ENCODE measurements at places on chromosomes 5 and 9.

DNA sequence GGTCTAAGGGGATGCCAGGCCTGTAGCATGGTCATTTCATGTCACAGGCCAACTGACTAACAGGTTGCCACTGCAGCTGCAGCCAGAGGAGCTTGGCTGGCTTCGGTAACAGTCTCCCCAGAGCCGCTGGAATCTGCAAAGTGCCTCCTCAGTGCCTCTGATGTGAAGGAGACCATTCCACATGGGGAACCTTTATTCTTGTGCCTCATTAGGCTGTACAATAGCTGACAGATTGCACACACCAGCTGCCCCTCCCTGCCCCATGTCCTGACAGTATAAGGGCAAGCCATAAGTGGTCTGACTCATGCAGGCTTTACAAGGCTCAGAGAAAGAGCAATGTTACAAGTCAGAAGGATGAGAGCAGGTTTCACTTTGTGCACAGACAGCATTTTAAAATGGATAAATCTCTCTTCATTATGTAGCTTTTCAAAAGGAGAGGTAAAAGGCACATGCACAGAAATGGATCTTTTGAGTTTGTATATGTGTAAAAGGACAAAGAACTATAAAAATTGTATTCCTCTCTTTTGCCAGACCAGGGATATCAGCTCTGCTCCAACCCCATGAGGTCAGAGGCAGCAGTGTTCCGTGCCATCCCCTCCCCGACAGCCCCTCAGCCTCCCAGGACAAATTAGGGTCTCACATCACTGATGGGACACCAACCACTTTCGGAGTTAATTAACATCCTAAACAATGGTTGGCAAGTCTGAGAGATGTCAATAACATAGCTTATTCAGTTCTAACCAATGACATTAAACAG is 467.8 kb downstream of the TMEM232 start:
- peak; percentile 15 for DNase-seq

DNA sequence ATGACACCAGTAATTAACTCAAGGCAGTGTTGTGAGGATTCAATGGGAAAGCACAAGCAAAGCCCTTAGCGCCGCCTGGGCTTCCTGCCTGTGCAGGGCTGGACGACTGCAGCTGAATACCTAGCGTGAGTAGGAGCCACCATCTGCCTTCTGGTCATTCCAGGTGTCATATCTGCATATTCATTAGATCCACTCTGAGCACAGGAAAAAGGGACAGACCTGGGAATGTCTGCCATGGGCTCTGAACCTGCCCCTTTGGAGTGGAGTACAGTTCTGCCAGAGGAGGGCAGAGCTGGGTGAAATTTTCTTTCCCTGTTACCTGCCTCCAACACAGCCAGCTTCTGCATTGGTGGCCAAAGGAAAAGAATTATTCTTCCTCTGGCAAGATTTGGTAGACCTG is 298.8 kb downstream of the NSG2 start:
- no peak for DNase-seq

DNA sequence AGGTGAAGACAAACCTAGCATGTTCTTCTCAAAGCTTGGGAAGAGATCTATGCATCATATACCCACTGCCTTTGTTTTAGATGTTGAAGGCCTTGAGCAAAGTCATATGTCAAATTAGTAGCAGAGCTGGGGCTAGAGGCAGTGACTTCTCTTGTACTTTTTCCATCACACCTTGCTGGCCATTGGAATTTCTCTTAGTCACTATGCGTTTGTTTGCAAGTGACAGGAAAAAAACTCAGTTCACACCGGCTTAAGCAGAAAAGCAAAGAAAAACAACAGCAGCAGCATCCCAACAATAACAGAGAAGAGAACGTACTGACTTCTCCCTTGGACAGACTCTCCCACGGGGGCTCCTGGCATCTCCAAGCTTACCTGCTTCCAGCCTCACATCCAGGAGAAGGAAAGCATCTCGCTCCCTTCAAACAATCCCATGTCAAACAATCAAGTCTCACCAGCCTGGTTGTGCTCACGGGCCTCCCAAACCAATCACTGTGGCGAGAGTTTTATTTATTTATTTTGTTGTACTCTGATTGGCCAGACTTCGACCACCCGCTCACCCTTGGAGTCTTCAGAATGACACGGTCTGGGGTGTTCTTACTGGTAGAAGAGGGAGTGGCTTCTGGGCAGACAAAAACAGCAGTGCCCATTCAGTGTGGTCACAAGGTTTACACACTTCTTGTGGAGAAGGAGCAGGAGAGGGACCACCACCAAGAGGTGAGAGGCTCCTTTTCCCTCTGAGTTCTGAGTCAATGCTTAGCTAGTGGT is 83.8 kb upstream of the STC2 start:
- DNase-seq = no peak

- no peak for DNase-seq
Measured at GRCh38 chr5:3026099-3026498, 274.6 kb upstream of the IRX2 start.

DNA sequence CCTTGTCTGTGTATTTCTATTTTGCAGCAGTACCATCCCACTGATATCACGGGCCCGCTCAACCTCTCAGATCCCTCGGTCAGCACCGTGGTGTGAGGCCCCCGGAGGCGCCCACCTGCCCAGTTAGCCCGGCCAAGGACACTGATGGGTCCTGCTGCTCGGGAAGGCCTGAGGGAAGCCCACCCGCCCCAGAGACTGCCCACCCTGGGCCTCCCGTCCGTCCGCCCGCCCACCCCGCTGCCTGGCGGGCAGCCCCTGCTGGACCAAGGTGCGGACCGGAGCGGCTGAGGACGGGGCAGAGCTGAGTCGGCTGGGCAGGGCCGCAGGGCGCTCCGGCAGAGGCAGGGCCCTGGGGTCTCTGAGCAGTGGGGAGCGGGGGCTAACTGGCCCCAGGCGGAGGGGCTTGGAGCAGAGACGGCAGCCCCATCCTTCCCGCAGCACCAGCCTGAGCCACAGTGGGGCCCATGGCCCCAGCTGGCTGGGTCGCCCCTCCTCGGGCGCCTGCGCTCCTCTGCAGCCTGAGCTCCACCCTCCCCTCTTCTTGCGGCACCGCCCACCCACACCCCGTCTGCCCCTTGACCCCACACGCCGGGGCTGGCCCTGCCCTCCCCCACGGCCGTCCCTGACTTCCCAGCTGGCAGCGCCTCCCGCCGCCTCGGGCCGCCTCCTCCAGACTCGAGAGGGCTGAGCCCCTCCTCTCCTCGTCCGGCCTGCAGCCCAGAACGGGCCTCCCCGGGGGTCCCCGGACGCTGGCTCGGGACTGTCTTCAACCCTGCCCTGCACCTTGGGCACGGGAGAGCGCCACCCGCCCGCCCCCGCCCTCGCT is 1.9 kb downstream of the LRRC26 start:
- DNase-seq = no peak

- DNase-seq = no peak
Measured at GRCh38 chr5:132901036-132901435, 27.6 kb downstream of the LEAP2 start.

DNA sequence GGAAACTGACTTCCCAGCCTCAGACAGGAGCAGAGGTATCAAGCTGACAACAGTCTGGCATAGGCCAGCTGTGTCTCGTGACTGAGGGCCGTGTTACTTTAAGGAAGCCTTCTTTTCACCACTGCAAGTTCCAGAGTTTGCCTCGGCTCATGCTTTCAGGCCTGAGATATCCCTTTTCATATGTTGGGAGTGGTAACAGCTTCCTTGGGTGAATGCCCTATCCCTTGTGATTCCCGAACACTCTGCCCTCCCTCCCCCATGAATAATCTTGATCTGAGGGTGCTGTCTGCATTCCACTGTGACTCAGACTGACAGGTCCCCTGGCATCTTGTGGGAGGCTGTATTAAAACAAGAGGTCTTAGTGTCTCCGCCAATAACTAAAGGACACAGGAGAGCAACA is 49.7 kb upstream of the ARL15 start:
- peak; percentile 35 for DNase-seq

GRCh38 chr5:140243706-140244250 is 59.1 kb downstream of the PFDN1 start:
- no peak for DNase-seq

DNA sequence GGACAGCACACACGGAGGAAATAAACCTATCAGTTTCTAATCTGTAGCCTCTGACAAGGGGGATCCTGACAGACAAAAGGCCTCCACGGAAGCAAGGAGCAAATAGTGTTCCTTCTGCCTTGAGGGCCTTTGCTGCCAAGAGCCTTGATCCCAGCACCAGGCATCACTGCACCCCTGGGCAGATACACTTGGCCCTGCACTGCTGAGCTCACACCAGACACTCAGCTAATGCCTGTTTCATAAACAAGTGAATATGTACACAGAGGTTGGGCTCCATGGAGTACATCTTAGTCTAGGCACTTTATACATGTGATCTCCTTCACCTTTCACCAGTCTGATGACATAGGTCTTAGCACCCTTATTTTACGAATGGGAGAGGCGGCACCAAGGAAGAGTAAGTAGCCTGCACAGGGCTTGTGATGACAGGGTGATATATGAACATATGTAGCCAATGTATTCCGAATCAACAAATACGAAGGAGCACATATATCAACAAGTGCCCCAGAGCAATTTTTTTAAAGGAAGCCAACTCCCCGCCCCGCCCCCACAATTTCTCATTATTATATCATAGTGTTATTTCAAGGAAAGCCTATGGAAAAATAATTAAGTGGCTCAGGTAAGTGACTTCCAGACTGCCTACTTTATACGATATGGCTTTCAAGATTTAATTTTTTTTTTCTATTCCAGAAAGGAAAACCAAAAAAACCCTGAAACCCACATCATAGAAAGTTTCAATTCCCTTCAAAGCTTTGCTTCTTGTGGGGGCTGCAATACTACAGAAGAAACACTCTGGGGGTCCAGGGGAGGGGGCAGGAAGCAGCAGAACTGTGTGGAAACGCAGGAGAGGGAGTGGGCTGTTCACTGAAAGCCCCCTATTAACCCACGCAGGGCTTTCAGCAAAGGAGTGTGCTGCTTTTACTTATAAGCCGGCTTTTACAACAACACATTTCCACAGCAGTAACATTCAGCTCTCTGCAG is 32.0 kb downstream of the CDC14B start:
- no peak for DNase-seq

DNA sequence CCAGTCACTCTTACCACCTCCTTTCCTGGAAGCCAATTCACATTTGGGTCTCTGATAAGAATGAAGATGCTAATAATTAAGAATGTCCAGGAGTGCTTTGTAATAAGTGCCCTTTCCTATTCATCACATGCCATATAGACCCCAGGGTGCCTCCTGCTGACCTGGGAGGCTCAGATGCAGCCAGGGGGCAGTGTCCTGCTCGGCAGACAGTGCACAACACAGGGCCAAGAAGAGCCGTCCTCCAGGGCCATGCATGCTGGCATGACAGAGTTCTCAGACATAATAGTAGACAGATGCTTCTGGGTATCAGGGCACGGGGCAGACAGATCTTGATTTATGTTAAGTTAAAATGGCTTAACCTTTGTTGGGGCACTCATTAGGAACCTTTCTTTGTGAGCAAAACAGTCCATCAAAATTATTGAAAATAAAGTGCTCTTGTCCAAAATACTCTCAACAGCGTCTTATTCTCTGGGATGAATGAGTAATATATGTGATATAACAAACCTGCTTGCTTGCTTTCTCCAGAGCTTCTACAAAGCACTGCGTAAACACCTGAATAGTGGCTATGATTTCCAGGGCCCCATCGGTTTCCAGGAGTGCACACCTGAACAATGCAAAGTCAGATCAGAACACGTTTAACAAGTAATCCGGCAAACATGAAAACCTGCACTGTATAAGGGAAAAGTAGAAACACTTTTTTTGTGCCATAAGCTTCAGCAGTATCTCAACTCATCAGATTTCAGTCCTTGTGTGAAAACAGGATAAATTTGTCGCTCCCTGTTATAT is 192.7 kb downstream of the FANCC start:
- DNase-seq = no peak

GRCh38 chr9:97804059-97804365 is 49.0 kb upstream of the FOXE1 start:
- no peak for DNase-seq

DNA sequence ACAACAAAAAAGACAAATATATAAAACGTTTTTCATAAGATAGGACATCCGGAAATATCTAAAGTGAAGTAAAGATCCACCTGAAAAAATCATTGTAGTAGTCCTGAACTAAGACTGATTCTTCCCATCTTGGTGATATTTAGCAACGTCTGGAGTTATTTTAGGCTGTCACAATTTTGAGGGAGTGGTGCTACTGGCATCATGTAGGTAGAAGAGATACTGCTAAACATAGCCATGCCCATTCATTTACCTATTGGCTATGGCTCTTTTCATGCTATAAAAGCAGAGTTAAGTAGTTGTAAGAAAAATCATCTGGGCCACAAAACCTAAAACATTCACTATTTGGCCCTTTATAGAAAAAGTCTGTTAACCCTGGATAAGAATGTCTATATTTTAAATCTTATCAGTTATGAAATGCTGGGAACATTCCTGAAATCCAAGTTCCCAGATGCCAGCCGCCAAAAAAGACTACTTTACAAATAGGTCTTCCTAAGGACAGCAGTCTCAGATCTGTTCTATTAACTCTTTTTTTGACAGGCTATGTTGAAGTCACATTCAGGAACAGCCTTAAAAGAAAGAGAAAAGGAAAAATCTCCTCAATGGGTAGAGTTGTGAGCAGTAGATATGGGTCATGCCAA is 27.0 kb downstream of the RAPGEF6 start:
- DNase-seq = no peak

GRCh38 chr9:107588393-107588792 is 98.8 kb upstream of the KLF4 start:
- DNase-seq = no peak

DNA sequence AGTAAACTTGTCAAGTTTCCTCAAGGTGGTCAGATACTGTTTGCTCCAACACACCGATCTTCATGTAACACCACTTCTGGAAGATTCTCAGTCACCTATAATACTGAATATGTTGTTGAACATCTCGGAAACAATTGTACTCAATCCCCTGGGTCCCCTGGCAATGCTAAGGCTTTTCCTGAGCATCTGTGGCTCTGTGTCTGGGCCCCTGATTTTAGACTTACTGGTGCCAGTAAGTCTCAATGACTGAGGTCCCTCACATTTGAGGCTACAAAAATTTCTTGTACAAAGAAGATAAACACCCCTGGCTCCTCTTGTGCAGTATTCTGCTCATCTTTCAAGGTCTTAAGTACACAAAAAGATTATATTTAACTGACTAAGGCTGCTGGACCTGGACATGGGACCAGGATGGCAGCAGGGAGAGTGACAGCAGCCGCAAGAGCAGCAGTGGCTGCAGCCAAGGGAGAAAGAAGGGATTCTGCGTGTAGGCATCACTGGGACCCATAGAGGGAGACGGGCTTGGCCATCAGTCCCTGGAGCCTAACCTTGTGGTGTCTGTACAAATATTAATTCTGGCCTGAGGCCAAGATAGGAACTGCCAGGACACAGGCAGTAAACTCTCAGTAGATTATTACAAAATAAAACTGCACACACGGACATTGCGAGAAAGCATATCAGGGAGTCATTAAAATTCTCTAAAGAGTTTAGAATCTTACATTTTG is 49.0 kb upstream of the TNPO1 start:
- no peak for DNase-seq

DNA sequence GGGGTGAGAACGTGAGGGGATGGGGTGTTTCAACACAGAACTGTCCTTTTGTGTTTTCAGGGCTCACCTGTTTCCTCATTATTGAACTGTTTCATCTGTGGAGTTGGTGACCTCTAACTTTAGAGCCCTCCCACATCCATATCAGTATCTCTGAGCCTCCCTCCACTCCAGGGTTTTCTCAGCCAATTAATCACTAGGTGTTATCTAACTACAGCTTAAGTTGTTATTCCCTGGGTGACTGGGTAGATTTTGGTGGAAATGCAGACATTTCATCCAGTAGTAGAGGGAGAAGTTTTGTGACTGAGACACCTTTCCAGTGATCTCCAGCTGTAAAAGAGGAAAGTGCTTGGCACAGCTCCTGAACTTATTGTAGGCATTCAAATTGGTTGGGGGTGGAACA is 23.7 kb downstream of the PPP3R2 start:
- no peak for DNase-seq

GRCh38 chr9:114428466-114428865 is 40.7 kb upstream of the AKNA start:
- no peak for DNase-seq

All from T1000 (cell line).